ENCODE measurements at places on chromosomes 2 and 18.

DNA sequence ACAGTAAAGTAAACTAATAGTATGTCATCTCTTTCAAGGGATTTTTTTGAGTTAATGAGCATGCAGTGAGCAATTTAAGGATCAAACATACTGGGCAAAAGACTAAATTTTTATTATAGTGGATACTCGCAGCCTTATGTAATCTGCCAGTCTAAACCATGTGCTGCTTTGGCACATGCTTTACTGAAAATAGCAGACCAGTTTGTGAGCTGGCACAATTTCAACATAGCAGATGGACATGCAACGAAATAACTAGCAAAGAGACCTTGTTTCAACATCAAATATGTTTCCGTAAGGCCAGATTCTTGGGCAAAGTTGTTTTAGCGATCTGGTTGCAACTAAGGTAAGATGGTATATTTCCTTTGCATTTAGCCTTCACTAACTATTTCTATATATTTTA is 807.3 kb downstream of the NR4A2 start:
- DNase-seq = no peak

DNA sequence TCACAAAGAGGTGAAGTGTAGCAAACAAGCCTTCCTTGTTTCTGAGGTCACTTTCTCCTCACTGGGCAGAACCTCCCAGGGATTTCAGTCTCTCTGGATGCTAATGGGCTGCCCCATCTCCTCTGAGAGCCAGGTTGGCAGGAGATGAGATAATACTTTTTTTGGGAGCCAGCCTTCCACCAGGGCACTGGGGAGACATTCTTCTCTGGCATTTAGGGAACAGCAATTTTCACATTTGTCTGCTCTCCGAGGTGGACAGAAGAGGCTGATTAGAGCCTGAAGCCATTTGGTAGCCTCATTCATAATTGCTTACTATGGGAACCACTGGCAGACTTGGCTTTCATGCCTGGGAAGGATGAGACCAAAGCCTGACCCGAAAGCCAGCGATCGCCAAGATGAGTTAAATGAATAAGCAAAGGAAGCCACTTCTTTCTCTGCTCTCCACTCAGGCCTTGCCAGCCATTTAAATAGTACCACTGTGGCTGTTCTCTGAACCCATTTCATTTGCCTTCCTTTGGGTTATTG is 70.1 kb downstream of the NRP2 start:
- no peak for DNase-seq

- DNase-seq = no peak
Observed at GRCh38 chr18:39863916-39864315, 2091.1 kb upstream of the PIK3C3 start.

- no peak for DNase-seq
Observed at GRCh38 chr2:101486258-101486701, 11.4 kb upstream of the RFX8 start.

DNA sequence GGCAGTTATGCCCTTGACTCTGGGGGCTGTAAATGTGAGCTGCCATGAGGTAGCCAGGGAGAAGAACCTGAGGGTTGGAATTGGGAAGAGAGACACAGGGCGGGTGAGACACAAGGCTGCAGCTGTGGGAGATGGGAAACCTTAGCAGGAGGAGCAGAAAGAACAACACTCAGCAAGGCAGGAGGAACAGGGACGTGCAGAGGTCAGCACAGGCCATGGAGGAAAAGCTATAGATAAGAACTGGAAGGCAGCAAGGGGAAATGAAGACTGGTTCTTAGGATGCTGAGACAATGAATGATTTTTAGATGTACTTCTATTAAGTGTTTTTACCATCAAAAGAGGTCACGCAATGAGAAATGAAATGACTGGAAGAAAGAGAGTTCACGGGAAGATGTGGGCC is 80.2 kb downstream of the USP40 start:
- no peak for DNase-seq

- no peak for DNase-seq
Observed at GRCh38 chr18:8005870-8006569, 438.9 kb downstream of the PTPRM start.

GRCh38 chr2:49770919-49771318 is 616.6 kb upstream of the FSHR start:
- DNase-seq = no peak

DNA sequence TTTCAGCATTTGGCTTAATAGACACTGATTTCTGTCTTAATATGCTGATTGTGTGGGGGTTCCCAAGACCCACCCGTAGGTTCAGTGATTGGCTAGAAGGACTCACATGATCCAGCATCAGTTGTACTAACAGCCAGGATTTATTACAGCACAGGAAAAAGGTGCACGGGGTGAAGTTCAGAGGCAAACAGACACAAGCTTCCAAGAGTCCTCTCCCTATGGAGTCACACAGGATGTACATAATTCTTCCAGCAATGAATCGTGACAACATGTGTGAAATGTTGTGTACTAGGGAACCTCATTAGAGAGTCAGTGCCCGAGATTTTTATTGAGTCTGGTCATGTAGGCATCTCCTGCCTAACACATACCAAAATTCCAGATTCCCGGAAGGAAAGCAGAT is 52.8 kb downstream of the GALNT1 start:
- no peak for DNase-seq

- no peak for DNase-seq
Observed at GRCh38 chr2:44740678-44741077, 200.8 kb upstream of the SIX3 start.

DNA sequence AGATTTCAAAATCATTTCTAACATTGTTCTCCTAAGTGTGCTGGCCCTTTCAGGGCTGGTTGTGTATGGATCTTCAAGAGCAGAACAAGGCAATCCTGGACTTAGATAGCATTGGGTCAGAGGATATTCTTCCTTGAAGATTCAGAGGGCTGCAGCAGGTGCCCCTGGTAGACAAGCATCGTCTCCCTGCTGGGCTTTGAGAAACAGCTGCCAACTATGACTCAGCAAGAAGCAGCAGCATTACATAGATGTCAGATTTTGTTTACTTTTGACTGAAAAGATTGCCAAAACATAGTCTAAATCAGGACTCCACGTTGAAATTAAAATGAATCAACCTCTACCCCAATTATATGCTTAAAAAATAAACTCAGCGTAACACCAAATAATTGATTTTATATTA is 618.8 kb downstream of the SOCS6 start:
- DNase-seq = no peak

- no peak for DNase-seq
Observed at GRCh38 chr2:238338710-238339394, 18.5 kb downstream of the TRAF3IP1 start.

DNA sequence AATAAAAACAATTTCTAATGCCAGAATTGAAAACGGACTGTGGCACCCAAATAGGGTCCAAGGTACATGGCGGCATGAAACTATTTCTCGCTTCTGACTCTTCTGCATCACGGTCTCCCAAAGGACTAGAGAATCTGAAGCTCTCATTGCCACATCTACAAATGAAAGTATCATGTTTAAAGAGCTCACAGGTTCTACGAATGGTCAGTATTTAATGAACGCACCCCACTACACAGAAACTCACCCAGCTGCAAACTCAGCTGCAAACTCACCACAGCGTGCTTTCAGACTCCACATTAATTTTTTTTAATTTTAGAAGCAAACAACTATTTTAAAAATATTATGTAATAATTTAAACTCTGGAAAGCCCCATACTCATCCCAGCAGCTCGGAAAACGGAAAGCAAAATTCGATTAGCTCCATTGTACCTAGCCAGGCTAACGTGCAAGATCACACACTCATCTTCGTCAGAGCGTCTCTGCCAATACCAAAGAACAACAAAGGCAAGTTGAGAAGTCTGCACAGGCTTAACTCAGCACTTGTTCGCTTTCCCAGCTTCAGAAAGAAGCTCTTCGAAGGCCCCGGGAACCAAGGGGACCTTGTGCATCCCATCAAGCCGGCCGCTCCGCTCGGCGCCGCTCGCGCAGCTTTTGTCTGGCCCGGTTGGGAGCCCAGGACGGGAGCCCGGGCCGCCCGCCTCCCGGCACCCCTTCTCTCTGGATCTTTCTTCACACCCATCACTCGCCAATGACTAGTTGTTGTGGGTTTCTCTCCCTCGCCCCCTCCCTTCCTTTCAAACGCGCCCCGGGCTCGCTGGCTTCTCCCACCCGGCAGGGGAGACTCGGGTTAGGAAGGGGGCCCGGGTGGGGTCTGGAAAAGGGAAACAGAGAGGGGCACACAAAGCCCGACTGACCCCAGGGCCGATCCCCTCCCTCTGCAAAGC is 785 bp downstream of the CLASP1 start:
- peak; percentile 79 for DNase-seq

GRCh38 chr2:39542523-39542922 is 105.4 kb upstream of the MAP4K3 start:
- no peak for DNase-seq

GRCh38 chr2:133504566-133505505 is 63.4 kb downstream of the NCKAP5 start:
- DNase-seq = no peak

- no peak for DNase-seq
Observed at GRCh38 chr2:27218614-27219013, 1.4 kb downstream of the CAD start.

DNA sequence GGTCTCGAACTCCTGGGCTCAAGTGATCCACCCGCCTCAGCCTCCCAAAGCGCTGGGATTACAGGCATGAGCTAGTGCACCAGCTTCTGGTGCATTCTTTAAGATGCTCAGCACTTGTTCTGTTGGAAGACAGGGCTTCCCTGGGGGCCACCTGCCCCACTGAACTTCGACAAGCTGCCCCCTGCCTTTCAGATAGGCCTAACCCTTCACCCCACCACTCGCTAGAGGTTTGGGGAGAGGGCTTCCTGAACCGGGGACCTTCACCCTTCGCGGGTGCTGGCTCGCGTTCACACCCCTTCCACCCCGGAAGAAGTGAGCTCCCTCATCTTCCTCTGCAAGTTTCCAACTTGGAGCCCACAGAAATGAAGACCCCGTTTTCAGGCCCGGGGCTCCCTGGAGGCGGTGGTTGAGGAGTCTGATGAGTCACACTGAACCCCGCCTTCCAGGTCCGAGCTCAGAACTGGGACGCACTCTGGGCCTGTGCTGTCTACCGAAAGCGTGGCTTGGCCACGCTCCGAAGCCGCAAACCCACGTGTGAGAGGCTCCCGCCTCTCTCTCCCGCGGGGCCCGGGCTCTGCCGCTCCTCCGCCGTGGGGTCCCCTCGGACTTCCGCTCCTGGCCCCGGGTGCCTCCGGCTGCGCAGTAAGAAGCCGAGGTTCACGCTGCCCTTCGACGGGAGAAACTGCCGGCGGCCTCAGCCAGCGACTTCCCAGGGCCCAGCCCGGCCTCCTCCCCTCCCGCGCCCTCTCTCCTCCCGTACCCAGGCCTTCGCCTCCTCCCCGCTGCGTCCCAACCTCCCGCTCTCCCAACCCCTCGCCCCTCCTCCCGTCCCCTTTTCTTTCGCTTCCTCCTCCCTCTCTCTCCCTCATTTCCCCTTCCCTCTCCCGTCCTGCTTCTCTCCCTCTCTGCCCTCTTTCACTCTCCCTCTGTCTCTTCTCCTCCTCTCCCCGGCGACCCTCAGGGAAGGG is 47.5 kb upstream of the SP3 start:
- DNase-seq = peak; percentile 82

DNA sequence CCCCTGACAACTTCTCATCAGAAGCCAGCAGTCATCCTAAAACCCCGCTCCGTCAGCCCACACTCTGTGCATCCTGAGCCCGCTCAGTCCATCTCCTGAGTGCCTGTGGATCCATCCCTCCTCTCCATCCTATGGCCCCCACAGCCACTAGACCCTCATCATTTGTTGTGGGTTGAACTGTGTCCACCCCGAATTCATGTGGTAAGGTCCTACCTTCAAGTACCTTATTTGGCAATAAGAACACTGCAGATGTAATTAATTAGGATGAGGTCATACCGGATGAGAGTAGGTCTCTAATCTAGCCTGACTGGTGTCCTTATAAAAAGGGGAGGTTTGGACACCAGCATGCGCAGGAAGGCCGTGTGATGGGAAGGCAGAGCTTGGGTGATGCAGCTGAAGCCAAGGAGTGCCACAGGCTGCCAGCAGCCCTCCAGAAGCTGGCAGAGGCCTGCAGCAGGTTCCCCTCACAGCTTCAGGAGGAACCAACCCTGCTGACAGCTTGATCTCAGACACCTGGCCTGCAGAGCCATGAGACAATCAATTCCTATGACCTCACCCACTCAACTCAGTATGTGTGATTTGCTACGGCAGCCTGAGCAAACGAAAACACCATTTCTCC is 192.4 kb downstream of the ZBTB7C start:
- DNase-seq = no peak

DNA sequence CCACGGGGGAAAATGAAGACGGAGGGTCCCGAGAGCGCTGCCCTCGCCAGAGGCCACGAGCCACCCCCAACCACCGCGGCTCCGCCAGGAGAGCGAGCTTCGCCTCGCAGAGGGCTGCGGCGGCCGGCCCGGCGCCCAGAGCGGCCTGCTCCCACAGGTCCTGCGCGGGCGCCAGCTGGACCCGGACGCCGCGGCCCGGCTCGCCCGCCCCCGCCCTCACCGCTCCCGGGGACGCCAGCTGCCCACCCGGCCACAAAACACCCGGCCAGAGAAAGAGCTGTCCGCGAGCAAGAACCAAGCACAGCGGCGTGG is 709 bp downstream of the PTPN2 start:
- no peak for DNase-seq

- no peak for DNase-seq
Observed at GRCh38 chr2:65901756-65902155, 469.4 kb upstream of the SPRED2 start.

GRCh38 chr18:5424903-5425664 is 118.7 kb downstream of the EPB41L3 start:
- DNase-seq = no peak

DNA sequence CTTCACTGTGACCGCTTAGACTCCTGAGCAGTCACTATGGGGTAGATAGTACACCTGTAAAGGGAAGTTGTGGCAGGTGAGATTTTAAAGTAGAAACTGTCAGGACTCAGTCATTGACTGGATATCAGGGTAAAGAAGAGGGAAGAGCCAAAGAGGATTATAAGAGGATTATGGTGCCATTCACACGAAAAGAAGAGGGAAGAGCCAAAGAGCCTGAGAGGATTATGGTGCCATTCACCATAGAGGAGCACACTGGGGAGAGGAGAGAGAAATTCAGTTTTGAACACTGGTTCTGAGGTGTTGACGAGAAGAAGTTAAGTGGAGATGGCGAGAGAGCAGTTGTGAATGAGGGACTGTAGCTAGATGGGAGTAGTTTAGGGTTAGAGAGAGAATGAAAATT is 16.9 kb upstream of the KCNJ13 start:
- DNase-seq = no peak

DNA sequence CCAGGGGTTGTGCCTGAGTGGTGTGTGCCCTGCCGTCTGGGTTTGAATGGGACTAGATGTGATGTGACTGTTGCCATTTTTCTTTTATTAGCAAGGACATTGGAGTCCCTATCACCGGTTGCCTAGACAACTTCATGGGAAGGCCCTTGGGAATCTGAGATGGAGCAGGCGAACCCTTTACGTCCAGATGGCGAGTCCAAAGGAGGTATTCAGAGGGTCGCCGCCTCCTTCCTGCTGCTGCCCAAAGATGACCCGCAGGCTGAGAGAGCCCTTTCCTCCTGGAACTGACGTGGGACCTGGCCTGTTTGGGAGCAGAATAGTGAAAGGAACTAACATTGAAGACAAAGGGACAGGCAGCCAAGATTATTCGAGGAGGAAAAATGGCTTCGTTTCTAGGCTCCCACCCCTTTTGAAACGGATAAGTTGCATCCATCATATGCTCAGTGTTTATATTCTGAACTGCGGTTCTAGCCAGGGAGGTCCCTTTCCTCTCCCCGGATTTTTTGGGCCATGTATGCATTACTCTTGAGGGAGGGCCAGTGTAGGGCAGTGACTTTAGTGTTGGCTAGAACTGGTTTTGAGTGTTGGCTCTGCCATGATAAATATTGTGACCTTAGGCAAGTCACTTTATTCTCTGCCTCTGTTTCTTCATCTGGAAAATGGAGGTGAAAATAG is 673 bp downstream of the CENPO start:
- DNase-seq = no peak
